ENCODE measurements at places on chromosomes 7 and 10.

DNA sequence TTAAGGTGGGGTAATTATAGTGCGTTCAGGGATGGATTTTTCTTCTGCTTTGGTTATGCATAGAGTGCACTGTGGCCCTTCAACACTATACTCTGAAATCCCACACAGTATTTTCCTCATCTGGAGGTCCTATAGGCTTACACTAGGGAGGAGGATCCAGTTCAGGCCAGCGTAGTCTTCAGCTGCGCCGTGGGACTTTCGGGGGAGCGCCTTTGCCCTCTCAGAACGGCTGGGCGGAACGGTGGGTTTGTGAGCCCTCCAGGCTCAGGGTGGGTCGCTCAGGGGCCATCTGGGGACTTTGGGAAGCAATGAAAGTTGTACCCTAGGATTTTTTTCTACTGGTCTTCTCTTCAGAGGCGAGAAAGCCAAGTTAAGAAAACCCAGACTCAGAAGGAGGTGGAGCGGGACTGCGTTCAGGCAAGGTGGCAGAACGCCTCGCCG, 652 bp upstream of the VPS26A start:
- DNase-seq, result no peak

DNA sequence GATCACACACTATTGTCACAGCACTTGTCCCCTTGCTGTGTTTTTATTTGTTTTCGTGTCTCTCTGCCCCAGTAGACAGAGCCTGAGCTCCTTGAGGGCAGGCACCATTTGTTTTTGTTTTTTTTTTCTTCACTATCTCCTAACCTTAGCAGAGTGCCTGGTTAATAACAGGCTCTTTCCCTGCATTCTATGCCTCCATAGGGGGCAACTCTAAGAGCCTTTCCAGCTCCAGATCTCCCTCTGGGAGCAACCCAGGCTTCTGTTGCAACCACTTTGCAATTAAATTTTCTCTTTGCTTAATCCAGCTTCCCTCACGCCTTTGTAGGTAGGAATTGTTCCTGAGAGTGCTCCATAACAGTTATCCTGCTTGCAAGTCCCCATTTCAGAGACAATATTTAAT, 148.4 kb downstream of the PLXDC2 start:
- DNase-seq, result no peak

DNA sequence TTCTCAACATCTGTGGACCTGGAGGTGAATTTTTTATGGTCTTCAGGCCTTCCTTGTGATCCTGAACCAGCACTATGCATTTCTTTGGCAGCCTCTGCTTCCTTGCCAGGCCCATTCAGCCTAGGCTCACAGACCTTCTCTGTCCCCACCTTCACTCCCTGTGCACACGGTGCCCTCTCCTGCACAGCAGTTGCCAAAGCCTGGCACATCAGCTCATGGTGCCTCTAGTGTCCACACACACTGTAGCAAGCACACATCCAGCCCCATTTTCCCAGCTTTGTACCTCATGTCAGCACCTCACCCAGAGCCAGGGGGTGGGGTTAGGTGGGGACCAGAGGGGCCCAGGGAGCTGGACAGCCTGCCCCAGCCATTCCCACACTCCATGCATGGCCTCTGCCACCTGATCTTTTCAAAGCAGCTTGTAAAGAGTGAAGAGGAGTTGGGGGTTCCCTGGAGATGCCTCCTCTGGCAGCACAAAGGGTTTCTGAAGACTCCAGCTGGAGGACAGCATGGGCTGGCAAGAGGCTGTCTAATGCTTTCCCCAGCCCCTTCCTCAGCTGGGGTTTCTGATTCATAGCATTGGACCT, 57.9 kb upstream of the TMEM72 start:
- DNase-seq, result peak; percentile 45

- DNase-seq, result no peak
Measured at GRCh38 chr10:79947083-79947415, 1.9 kb downstream of the SFTPD start.

GRCh38 chr10:101355072-101355706, 1.2 kb downstream of the BTRC start:
- no peak for DNase-seq

DNA sequence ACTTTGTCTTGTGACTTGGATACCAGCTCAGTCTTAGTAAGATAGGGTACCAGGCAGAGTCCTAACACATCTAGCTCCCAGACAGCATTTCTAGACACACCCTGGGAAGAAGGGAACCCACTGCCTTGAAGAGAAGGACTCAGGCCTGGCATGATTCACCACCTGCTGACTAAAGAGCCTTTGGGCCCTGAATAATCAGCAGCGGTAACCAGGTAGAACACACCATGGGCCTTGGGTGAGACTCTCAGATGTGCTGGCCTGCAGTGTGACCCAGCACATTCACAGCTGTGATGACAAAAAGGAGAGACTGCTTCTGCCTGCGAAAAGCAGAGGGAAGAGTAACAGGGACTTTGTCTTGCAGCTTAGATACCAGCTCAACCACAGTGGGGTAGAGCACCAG, 10.4 kb upstream of the TNKS2 start:
- no peak for DNase-seq
